ENCODE measurements at places on chromosomes 3 and 15.
A peak's percentile ranks its signal among the peaks of the same experiment; 100 is the strongest.

GRCh38 chr3:197428117-197428801, 127.5 kb downstream of the BDH1 start:
- peak; percentile 42 for DNase-seq

DNA sequence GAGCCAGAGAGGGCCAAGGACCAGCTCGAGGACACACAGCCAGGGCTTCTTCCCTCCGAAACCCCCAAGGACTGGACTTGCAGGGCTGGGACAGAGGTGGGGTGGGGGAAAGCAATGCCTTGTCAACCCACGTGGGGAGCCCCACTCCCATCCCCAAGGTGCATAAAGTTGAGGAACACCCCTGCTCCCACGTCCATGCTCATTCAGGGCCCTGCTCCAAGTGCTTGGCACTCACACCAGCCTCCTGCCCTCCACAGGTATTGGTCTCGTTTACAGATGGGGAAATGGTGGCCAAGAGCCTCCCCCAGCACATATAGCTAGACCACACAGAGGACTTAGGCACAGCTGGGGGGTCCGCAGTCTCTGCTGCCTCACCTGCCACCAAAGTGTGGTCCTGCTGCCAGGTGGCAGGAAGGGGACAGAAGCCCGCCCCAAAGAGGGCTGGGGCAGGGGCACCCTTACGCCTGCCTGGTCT, 50.5 kb upstream of the CSPG4 start:
- no peak for DNase-seq

DNA sequence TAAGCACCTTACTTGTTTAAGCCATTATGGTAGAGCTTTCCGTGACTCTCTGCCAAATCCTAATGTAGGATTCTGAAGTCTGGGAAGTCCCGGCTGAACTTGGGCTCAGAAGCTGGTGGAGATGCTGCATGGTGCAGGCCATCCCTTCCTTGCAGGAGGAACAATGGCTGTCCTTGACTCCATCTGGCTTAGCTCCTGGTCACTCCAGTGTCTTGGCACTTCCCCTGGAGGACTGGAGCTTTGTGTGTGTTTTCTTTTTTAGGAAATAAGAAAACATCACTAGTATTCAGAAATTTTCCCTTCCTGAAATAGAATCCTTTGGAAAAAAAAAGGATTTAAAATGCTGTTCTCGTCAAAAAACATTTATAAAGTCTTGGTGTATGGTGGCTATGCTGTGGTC, 209.3 kb upstream of the ROPN1 start:
- no peak for DNase-seq

DNA sequence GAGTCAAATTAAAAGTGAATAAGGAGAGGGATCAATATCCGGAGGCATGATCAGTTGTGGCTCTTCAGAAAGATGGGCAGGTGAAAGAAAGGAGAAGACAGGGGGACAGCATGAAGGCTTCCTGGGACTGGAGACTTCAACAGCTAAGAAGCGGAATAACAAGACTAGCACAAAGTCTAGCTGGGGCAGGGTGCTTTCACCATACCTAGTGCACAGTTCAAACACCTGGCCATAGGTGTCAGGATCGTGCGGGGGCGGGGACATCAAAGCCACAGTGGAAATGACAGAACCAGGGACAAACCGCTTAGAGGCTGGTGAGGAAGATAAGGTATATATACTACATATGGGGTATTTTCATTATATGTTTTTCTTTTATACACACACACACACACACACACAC, 66.2 kb upstream of the FOXP1 start:
- DNase-seq = no peak

DNA sequence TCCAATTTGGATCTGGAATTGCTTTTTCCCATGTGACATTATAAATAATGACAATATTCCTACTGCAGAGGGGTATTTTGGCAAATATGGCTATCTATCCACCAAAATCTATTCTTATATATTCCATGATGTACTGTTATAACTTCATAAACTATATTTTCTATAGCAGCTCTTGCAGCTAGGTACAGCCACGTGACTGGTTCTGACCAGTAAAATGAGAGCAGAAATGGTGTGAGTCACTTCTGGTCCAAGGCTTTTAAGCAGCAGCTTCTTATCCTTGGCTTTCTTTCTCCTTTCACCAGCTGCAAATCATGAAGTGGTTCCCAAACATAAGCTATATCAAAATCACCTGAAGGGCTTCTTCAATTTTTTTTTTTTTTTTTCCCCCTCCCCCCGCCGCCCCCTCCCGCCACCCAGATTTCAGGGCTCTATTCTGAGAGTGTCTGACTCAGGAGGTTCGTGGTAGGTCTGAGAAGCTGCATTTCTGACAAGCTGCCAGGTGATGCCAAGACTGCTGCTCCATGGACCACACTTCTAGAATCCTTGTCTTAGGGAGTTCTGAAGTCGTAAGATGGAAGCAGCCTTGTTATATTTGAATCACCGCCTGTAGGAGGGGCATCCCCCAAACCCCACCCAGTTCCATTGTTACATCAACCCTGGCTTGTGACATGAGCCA, 357.5 kb downstream of the CHST2 start:
- DNase-seq = no peak

DNA sequence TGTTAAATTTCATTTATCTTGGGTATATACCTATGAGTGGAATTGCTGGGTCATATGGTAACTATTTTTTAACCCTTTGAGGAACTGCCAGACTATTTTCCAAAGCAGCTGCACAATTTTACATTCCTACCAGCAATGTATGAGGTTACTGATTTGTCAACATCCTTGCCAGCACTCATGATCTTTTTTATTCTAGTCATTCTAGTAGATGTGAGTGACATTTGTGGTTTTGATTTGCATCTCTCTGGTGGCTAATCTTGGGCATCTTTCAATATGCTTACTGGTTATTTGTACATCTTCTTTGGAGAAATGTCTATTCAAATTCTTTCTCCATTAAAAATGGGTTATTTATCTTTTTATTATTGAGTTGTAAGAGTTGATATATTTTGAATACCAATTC, 21.3 kb upstream of the LRRC58 start:
- no peak for DNase-seq

GRCh38 chr3:11878837-11879236, 32.2 kb upstream of the TAMM41 start:
- no peak for DNase-seq

DNA sequence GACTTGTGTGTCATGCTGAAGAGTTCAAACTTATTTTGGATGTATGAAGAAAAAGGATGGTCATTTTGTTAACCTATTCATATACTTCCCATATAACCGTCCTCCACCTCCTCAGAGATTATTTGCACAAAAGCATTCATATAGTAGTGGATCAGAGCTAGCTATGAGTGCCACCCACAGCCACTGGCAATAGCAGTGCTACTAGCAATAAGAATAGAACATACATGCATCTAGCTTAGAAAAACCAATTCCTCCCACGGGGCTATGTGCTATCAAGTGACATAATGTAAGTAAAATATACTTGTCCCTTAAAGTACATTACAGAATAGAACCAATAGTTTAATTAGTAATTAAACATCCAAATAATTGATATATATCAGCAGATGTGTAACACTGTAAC, 10.3 kb upstream of the ZBED2 start:
- DNase-seq = no peak

DNA sequence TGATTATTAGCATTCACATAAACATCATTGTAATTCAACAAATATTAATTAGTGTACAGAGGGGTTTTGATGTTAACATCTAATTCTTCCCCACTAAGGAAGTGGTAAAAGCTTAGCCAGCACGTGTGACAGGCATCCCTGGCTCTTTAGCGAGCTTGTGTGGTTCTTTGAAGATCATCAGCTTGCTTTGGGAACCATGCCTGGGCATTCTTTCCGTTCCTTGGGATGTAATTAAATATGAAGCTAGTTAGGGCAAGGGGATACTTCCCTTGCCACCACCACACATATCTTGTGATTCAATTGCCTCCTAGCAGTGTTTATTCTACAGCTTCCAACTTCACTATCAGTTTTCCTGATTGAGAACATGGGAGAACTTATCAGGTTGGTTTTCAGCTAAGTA, 246.5 kb downstream of the MYRIP start:
- DNase-seq = no peak

- no peak for DNase-seq
Measured at GRCh38 chr3:115698851-115699591, 75.7 kb downstream of the GAP43 start.

GRCh38 chr3:59995563-59995962, 945.7 kb upstream of the CFAP20DC start:
- DNase-seq = no peak

- no peak for DNase-seq
Measured at GRCh38 chr15:71248386-71248785, 133.1 kb downstream of the THSD4 start.

- DNase-seq = no peak
Measured at GRCh38 chr3:53804697-53805462, 41.3 kb downstream of the CHDH start.
